Bronchial epithelial cell (primary cell): ENCODE measurements at places on chromosomes 4 and X. TPM values are rescaled to one million over a fixed set of nuclear protein-coding genes. Genes with fewer than 3 reads are reported as not detected.

Gene NOCT
- total RNA-seq, result 8.4 and 12.0 TPM in 2 replicates

Gene RUFY3
- total RNA-seq, result 43.2 and 59.8 TPM in 2 replicates

Gene TMEM154
- total RNA-seq, result 22.4 and 39.4 TPM in 2 replicates

Gene CPZ
- 0.26 TPM in 1 of 2 replicates, not detected in the other for total RNA-seq

Gene SLC6A14
- 31.3 and 111 TPM in 2 replicates for total RNA-seq

Gene UGT2B28
- total RNA-seq, result not detected in 2 replicates

Gene SLC26A1
- total RNA-seq, result under 0.01 and 0.13 TPM in 2 replicates

Gene SSX2B
- not detected in 2 replicates for total RNA-seq
